ENCODE measurements at places on chromosomes 5 and 9.

DNA sequence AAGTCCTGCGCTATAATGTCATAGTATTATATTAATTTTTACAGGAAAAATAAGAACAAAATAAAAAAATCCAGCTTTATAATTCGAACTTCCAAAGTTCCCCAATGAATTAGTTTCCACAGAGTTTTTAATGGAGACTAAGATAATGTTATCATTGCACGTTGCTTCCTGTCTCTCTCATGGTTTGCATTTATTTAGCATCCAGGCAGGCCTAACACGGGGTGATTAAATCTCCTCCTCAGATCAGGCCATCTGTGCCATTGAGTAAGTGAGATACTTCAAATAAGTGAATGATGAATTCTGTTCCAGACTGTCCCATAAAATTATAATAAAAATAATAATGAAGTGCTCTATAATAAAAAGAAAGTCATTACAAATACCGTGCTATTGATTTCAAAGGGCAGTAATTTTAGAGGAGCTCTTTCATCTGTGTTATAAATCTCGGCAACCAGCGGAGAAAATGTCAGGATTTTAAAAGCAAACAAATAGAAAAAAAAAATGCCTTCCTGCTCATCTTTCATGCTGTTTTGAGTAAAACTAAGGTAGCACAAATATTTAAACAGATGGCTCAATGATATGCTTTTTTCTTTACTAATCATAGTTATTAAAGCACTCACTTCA lies 570.6 kb upstream of the ZNF608 start:
- DNase-seq: no peak

DNA sequence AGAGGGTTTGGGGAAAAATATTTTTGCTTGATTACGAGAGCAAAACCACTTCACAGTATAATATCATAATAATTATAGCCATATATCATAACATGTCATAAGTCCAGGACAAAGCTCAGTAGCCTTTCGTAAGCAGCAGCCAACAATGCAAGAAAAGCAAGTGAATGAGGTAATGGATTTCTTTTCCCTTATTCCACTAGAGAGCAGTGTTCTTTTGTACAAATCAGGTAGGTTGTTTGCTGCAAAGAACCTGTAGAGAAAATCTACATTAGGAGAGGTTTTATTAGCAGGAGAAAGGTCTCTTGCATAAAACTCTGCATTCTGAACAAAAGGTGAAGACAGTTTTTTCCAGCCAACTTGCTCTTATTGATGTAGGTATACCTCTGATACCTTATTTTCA lies 1033.4 kb downstream of the TLE4 start:
- DNase-seq: no peak

DNA sequence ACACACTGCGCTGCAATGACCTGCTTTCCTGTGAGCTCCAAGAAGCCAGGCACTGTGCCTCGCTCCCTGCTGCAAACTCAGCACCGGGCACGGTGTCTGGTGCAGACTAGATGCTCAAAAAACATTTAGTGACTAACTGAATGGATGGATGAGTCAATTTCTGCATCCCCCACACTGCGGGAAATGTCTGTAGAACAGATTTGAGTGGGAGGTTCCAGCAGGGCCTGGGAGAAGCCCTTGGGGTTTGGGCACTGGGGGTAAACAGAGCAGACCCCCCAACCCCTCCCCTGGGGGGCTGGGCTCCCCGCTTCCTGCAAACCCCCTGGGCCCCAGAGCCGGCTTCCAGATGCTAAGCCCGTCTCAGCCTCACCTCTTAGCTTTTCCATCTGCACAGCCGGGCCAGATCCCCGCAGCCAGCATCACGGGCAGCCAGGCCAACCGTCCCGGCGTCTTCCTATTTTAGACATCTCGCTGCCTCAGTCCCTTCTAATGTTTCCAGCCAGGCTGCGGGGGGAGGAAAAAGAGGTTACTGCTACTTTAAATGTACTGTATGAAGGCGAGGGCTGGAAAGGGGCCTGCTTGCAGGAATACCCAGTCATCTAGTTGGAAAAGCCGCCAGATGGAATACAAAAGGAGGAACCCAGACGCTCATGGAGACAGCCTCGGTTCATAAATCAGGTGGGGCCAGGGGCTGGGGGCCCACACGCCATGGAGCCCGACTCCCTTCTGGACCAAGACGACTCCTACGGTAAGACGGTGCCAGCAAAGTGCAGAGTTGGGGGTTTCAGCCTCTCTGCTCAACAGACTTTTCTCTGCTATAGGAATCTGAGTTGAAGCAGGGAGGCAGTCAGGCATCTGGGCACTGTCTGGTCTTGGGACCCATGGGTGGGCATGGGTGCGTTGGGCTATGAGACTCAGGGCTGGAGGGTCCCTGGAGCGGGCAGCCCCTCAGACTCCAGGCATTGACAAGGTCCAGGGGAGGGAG lies 67.1 kb upstream of the GGTA1 start:
- no peak for DNase-seq

- DNase-seq: no peak
These were observed 97.1 kb upstream of the ASTN2 start for GRCh38 chr9:117511852-117512481.

DNA sequence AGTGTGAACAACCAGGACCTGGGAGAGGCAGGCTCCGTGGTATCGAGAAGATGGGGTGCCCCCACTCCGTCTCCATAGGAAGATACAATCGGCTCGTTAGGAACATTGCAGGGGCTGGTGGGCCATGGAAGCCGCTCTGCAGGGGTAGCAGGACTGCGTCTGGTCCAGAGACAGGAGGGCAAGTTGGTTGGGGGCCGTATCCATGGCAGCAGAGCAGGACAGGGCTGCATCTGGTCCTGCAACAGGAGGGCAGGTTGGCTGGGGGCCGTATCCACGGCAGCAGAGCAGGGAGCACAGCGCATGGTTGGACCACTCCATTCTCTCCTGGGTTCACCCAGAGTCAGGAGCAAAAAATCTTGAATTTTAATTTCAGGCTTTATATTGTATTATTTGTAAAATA lies 98.2 kb downstream of the ANKRD33B start:
- DNase-seq: no peak

DNA sequence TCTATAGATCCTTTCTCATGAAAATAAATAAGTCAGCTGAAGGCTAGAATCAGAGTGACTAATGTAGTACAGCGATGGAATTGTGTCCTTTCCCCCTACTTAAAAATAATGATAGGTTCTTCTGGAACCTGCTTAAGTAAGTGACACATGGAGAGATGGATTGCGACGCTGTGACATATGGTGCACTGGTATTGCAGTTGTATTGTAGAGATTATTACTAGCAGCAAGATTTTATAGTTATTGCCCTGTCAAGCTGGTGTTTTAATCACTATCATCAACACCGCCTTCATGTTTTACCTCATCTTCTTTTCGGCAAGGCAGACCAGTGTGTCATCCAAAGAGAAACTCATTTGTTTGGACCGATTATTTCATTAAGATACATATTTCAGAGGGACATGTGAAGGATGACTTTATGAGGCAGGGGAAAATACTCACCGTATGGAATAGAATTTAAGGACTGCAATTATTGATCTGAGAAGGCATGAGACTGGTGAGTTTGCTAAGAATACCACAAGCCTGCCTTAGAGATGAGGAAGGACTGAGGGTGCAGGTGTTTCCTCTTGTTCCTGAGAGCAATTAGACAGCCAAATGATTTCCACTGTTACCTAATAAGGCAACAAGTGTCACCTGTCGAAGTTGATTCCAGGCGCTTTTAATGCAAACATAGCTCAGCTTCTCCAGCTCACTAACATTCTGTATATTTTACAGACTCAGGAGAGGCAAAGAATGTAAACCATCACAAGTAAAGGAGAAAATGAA lies 1855.5 kb downstream of the MAT2B start:
- no peak for DNase-seq

GRCh38 chr5:174056064-174056847 lies 10.8 kb downstream of the NSG2 start:
- DNase-seq: no peak

GRCh38 chr9:123978981-123979380 lies 32.6 kb upstream of the LHX2 start:
- no peak for DNase-seq

DNA sequence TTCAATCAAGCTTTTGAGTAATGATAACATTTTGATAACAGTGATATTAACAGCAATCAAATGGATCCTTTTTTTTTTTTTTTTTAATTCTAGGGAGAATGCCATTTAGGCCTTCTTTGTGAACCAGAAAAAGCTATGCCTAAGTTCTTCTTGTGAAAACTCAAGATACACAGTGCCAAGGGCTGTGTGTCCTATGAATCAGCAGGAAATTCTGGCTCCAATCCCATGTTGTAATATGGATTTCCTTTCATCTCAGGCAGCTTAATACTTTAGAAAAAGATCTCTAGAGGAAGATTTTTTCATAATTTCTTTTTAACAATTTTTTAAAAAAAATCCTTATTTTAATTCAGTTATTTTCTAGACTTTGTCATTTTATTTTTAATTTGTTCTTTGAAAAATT lies 96.1 kb downstream of the NUDT12 start:
- DNase-seq: no peak

DNA sequence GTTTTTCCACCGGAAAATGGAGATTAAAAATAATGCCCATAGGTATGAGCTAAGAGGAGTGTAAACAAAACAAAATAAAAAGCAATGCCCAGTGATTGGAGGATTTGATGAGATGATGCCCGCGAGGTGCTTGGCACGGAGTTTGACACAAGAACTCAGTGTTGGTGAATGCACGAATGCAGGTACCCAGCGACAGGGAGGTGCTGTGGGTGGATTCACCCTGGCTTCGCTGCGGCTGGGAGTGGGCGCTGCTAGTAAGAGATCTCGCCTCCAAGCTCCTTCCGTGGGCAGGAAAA lies 526 bp upstream of the STXBP1 start:
- no peak for DNase-seq

- no peak for DNase-seq
These were observed 3.0 kb downstream of the PAX5 start for GRCh38 chr9:37031081-37031480.

DNA sequence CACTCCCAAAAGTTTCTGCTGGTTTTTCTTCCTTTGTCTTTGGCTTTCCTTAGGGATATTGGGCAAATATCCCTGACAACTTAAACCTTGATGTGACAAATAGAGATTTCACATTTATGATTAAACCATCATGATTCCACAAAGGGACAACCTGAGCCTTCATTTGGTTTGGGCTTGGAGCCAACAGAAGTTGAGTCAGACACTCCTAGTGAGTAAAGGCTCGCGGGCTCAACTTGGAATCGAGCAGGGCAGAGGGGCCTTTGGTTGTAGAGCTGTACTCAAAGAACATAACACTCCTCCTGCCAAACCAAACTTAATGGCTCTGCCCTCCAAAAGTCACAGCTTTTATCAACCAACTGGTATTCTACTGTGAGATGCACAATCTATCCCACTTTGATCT lies 290.2 kb upstream of the MAP3K1 start:
- DNase-seq: no peak

- DNase-seq: no peak
These were observed 601.5 kb downstream of the ACTL7B start for GRCh38 chr9:108254236-108254635.

GRCh38 chr9:3768712-3769457 lies 243.1 kb upstream of the RFX3 start:
- DNase-seq: no peak

- DNase-seq: no peak
These were observed 20.3 kb upstream of the PCDH1 start for GRCh38 chr5:141898448-141899049.

- DNase-seq: no peak
These were observed 222.0 kb upstream of the TRIM32 start for GRCh38 chr9:116464987-116465571.

DNA sequence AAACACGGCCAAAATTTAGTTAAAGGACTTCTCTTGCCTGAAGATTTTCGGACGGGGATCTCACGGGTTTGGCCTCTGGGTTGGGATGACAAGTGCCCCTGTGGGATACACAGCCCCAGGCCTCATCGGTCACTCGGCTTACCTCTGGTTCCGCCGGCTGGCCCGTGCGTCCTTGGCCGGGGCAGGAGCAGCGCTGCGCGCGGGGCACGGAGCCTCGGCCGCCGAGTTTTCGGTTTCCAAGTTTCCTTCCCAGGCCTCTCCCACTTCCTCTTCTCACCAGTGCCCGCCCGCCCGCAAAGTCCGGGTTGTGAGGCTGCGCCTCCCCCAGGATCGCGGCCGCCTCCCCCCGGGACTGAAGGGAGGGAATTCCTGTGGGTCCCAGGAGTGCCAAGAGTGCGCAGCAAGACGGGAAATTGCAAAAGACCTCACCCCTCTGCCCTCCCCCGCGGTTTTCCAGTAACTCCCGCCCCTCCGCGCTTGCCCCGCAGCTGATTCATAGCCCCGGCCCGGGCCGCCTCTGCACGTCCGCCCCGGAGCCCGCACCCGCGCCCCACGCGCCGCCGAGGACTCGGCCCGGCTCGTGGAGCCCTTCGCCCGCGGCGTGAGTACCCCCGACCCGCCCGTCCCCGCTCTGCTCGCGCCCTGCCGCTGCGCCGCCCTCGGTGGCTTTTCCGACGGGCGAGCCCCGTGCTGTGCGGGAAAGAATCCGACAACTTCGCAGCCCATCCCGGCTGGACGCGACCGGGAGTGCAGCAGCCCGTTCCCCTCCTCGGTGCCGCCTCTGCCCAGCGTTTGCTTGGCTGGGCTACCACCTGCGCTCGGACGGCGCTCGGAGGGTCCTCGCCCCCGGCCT lies at the start of gene OSMR:
OSMR (plus strand) TSS at position 487 of the 853 bp plus-strand sequence. CDS start 23,033 bp downstream, outside the sequence.
- DNase-seq: no peak

DNA sequence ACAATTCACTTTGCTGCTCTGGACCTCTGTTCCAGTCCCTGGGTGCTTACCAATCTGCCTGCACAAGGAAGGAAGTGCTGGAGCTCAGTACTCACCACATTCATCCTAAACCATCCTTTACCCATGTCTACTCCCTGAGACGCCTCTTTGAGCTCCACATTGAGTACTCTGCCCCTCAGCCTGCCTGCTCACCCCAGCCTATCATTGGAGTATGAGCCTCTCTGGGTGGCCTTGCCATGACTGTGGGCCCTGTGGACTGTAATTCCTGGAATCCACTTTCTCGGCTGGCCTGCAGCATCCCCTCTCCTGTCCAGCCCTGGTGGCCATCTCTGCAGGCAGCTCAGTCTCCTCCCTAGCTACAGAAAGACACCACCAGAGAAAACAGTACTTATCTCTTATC lies 428.6 kb downstream of the SPOCK1 start:
- no peak for DNase-seq

DNA sequence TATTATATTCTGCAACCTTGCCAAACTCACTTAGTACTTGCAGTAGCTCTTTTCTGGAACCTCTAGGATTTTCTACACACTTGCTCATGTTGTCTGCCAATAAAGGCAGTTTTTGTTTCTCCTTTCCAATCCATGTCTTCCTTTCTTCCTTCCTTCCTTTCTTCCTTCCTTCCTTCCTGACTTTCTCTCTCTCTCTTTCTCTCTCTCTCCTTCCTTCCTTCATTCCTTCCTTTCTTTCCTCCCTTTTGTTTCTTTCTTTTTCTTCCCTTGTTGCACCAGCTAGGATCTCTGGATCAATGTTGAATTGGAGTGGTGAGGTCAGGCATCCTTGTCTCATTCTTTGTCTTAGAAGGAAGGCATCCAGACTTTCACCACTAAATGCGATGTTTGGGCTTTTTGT lies 12.5 kb downstream of the ADGRD2 start:
- DNase-seq: no peak

DNA sequence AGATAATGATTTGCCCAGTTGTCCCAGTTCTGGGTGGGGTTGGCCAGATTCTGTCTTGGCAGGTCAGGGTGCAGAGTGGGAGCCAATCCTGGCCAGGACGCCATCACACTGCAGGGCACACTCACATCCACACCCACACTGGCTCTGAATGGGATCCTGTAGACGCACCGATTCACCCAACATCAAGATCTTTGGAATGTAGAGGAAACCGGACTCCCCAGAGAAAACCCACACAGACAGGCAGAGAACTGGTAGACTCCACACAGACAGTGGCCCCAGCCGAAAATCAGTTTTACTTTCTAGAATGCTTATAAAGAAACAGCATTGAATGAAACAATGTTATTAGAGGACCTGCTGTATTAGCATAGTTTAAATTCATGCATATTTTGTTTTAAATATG lies 343.1 kb upstream of the DAB2 start:
- DNase-seq: no peak

Data from activated CD8-positive, alpha-beta memory T cell treated with anti-CD3 and anti-CD28 coated beads, Interleukin-2, amount 50 U/mL, for 4 hours (primary cell).